ENCODE measurements at places on chromosomes 1 and 21.

GRCh38 chr21:26826801-26827200 lies 18.4 kb downstream of the ADAMTS1 start:
- DNase-seq = no peak

DNA sequence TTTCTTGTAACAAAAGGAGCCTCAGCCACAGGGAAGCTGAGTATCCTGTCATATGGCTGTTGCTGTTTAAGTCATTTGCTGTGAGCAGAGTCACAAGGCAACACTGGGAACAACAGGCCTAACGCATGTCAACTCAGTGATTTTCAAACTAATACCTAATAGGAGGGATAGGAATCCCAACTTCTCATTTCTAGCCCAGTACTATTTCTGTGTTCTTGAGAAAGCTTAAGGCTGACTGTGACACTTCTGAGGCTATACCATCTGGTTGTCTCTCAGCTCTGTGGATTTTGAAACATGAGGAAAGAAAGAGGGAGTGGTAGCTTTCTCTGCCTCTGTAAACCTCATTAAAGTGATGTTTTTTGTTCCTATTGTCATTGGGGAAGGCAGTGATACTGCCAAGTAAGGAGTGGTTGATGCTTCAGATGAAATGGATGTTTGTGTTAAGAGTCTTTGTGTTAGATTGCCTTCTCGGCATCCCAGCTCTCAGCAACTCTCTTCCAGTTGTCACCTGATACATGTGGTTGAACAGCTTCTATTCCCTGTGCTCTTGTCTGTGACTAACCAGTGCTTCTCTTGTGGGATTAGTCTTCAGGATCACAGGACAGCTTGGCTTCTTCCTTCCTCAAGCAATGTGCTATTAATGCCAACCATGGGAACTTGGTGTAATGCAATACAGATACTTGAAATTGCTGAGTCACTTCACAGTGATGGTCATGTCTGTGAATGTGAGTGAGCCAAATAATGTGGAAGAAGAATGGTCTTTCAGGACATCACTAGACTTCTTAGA lies 166.8 kb upstream of the IVNS1ABP start:
- no peak for DNase-seq

DNA sequence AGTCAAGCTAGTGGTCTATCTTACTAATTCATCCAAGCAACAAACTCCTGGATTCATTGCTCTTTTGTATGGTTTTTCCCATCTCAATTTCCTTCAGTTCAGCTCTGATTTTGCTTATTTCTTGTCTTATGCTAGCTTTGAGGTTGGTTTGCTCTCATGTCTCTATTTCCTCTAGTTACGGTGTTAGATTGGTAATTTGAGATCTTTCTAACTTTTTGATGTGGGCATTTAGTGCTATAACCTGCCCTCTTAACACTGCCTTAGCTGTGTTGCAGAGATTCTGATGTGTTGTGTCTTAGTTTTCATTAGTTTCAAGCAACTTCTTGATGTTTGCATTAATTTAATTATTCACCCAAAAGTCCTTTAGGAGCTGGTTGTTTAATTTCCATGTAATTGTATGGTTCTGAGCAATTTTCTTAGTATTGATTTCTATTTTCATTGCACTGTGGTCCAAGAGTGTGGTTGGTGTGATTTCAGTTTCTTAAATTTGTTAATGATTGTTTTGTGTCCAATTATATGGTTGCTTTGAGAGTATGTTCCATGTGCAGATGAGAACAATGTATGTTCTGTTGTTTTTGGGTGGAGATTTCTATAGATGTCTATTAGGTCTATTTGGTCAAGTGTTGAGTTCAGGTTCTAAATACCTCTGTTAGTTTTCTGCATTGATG lies 154.6 kb downstream of the PLPPR5 start:
- no peak for DNase-seq

GRCh38 chr1:94623560-94624148 lies 82.1 kb upstream of the F3 start:
- no peak for DNase-seq

DNA sequence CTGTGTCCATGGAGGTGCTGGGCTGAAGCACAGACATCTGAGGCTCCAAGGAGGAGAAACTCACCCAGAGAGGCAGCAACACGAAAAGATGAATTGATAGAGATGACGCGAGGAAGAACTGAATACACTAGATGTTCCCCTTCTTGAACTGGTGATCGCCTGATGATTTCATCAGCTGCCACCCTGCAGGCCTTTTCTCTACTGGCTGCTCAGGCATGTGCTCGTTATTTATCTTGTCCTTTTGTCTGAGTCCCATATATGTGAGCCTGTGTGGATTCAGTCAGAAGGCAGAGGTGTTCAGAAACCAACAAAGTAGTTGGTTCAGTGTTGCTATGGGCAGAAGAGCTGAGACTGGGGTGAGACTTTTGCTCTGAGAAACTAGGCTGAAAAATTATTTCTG lies 104.2 kb downstream of the SPATA46 start:
- DNase-seq = no peak

DNA sequence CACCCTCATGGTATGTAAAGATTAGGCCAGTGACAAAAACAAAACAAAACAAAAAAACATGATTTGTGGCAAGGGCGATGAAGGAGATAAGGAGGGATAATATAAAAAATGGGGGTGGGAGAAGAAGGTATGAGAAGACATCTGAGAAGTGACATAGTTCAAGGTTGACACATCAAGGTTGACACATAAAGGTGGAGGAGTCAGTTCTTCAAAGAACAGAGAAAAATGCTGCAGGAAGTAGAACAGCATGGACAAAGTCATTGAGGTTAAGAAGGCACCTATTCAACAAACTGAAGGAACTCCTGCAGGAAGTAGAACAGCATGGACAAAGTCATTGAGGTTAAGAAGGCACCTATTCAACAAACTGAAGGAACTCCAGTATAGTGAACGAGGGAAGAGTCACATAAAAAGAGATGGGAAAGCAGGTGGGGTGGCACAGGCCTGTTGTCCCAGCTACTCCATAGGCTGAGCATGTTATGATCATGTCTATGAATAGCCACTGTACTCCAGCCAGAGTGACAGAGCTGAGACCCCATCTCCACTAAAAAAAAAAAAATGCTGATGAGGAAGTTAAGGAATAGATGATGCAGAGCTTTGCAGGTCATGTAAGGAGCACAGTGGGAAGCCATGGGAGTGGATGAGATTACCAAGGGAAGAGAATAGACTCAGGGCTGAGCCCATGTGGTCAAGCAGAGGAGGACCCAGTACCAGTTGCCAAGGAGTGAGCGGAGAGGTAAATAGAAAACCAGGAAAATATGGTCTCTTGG lies 101.5 kb downstream of the ZFYVE9 start:
- no peak for DNase-seq

GRCh38 chr1:185960422-185961321 lies 226.5 kb downstream of the HMCN1 start:
- no peak for DNase-seq

- DNase-seq = no peak
Observed at GRCh38 chr1:6271554-6271953, 10.7 kb upstream of the GPR153 start.

- no peak for DNase-seq
Observed at GRCh38 chr1:67427947-67428346, 2.3 kb downstream of the SERBP1 start.

- no peak for DNase-seq
Observed at GRCh38 chr1:198932351-198932991, 293.6 kb downstream of the PTPRC start.

DNA sequence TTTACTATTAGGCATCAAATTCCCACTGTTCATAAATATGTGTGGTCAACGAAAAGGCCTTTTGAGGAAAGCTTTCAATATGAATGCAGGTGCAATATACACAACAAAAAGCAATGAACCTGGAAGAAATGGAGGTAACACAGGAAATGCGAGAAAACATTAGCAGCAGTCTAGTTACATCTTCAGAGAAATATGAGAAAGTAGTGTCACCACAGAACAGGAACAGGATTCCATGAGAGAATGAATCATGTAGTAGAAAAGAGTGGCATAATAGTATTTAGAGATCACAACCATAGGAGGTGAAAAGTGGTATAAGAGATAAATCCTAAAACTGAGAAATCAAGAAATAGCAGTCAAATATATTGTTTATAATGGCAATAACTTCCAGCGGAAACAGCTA lies 103.7 kb downstream of the AK5 start:
- no peak for DNase-seq

- no peak for DNase-seq
Observed at GRCh38 chr1:61439234-61439633, 285.7 kb downstream of the TM2D1 start.

DNA sequence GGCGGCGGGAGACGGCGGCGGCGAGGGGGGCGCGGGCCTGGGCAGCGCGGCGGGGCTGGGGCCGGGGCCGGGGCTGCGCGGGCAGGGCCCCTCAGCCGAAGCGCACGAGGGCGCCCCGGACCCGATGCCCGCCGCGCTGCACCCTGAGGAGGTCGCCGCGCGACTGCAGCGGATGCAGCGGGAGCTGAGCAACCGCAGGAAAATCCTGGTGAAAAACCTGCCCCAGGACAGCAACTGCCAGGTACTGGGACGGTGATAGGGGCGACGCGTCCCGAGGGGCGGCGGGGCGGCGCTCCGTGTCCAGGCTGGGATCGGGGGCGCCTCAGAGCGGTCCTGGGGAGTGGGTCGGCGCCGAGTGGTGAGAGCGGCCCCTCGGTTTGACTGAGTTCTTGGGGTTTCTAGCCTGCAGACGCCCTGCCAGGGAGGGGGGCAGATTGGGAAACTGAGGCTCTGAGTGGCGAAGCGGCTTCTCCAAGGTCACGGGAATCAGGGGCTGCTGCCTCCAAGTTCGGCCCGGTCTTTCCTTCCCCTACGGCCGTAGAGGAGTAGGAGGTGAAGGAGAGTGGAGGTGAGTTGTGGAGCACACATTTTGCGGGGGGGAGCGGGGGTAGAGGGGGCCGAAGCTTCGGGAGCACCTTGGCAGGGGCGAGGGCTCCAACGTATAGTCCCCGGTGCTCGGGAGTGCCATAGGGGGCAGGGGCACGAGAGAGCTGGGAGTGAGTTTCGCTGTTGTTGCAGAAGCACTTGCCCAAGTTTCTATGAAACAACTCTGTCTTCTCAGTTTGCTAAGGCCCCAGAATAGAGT lies 508 bp downstream of the RAVER2 start:
- DNase-seq = peak; percentile 1

- DNase-seq = no peak
Observed at GRCh38 chr1:55820501-55820900, 605.3 kb upstream of the USP24 start.
